NCI-H187 treated with DMSO at 0.1 percent for 48 hours (cell line): ENCODE measurements at places on chromosomes 3 and 15.

GRCh38 chr15:78140292-78140691 lies 8.9 kb upstream of the IDH3A start:
- no peak for DNase-seq

DNA sequence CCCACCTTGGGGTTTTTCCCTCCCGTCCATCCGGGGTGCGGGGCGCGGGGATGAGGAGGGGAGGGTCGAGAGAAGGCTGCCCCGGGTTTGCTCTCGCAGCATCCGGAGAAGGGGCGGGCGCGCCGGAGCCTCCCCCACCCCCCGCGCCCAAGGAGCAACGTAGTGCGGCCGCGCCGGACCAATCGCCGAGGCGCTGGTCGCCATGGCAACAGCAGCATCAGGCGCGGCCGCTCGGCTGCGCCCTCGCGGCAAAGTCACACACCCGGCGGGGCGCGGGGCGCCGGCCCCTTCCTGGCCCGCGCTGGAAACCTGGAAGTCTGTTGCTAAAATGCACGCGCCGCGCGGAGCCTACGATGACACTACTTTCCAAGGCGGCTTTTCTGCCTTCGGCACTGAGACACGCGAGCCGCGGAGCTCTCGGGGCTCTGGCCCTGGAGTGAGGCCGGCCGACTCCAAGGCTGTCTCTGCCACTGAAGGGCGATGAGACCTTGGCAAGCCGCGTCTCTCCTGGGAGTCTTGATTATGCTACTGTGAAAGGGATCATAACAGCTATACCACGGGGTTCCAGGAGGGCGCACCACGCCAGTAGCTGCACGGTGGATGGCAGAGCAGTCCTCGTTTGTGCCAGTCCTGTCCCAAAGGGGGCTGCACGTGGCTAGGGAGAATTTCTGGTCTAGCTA lies at the start of gene IQSEC1:
Gene IQSEC1 (minus strand): TSS at position 104 of the 680 bp plus-strand sequence. CDS start 415 bp downstream, outside the sequence.
- DNase-seq = no peak

- no peak for DNase-seq
Measured at GRCh38 chr3:112074006-112074405, 12.2 kb upstream of the C3orf52 start.

DNA sequence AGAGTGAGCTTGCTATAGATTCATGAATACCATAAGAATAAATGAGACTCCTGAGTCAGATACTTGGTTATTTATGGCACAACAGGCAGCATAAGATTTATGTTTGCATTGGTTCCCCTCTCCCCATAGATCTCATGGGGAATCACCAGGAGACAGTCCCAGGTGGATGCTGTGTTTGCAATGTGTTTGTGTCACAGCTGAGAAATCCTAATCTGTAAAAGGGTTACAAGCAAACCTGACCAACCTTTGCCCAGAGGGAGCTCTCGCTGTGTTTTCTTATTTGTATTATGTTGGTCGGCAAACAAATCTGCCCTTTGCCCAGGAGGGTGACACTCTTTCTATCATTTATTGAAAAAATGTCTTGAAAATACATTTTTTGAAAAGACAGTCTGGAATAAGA lies 236.2 kb downstream of the ZPLD1 start:
- no peak for DNase-seq

- DNase-seq = no peak
Measured at GRCh38 chr15:70243686-70244540, 146.2 kb upstream of the TLE3 start.

GRCh38 chr3:6435951-6436350 lies 425.0 kb upstream of the GRM7 start:
- DNase-seq = no peak
